ENCODE measurements at places on chromosomes 7 and 10.

DNA sequence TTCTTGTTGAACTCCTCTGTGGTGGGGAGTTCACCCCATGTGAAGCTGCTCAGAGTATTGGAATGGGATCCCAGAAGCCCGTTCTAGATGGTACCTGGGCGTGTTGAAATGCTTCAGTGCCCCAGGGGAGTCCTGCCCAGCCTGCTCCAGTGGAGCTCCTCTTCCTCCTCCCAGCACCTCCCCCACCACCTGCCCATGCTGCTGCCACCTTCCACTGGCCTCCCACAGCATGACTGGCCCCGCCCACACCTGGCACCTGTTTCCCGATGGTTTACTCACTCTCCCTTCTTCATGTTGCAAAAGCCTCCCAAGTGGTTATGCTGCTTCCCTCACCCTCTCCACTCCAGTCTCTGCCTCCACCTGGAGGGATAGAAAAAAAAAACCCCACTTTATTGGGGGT, 32.2 kb upstream of the PCBD1 start:
- no peak for DNase-seq

DNA sequence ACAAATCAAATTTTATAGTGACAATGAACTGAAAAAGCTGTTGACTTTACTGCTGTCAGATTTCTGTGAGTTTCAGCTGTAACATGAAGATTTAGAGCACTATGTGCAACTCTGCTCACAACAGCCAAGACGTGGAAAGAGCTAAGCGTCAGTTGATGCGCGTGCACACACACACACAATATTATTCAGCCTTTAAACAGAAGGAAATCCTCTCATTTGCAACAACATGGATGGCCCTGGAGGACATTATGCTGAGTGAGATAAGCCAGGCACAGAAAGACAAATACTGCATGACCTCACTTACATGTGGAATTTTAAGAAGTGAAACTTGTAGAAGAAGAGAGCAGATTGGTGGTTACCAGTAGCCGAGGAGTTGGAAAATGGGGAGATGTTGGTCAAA, 82.8 kb upstream of the FRMD4A start:
- no peak for DNase-seq

DNA sequence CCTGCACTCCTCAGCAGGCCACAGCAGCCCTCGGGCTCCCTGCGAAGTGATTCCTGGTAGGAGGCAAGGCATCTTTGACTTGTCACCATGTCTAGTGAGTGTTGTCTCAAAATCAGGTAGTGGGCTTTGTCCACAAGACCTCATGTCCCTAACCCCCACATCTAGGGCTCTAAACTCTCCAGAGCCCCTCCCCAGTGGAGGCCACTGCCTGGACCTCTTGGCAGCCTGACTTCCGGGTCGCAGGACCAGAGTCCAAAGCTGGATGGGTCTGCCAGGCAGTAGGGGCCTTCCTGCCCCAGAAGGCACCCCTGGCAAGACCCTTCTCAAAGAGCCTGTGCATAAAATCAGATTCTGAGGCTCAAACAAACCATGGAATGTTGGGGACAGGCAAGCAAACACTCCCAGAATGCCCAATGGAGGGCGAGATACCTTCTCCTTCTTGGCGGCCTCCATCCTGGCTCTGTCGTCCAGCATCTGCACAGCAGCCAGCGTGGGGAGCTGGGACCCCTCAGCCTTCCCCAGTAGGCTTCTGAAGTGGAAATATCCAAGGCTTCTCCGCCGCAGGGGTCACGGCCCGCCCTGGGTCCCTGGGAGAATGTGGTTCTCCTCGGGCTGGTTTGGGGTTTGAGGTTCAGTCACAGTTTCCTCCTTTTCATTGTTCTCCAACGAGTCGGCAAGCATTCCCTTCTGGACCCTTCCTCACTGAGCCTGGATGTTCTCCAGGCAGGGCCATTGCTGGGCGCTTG, 586 bp downstream of the GCK start:
- no peak for DNase-seq

- DNase-seq, result no peak
These were observed 356.2 kb downstream of the RNLS start for GRCh38 chr10:88226891-88227290.

GRCh38 chr7:636396-636795, 90.1 kb upstream of the DNAAF5 start:
- DNase-seq, result peak; percentile 25

Data from midbrain (tissue), 1 donor.